ENCODE measurements at places on chromosomes 13 and 19.

DNA sequence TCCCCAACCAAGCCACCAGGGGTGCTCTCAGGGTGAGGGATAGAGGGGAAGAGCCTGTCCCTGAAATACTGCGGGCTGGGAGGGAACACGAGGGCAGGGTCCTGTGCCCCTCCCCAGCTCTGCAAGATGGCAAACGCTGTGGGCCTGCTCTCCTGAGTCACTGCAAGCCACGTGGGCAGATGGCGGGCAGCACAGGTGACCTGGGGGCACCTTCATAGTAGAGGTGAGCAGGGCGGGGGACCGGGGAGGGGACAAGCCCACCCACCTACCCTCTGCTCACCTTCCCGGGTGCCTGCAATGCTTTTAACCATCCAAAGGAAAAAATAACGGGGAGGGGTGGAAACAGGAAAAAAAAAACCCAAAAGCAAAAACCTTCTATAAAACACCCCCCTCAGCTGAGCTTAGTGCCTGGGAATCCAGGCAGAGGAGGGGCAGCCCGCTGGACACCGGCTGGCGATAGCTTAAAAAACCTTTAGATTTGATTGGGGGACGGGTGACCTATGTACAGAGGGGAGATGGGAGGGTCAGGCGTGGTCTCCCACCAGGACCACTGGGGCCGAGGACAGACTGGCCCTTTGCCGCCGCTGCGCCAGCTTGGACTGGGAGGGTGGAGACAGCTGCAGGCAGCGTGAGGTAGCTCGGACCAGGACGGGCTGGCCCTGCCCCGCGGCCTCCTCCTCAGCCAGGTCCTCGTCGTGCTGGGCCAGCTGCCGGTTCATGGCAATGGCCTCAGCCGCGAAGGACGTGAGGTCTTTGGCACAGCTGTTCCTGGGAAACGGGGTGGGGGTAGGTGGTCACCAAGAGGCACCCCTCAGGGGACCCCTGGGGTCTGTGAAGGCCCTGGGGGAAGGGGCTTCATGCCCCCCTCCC is 11.7 kb downstream of the MKNK2 start:
- DNase-seq = no peak

GRCh38 chr13:66098931-66099628 is 1131.1 kb downstream of the PCDH9 start:
- DNase-seq = no peak

GRCh38 chr13:72170571-72170970 is 303.6 kb upstream of the DACH1 start:
- DNase-seq = no peak

DNA sequence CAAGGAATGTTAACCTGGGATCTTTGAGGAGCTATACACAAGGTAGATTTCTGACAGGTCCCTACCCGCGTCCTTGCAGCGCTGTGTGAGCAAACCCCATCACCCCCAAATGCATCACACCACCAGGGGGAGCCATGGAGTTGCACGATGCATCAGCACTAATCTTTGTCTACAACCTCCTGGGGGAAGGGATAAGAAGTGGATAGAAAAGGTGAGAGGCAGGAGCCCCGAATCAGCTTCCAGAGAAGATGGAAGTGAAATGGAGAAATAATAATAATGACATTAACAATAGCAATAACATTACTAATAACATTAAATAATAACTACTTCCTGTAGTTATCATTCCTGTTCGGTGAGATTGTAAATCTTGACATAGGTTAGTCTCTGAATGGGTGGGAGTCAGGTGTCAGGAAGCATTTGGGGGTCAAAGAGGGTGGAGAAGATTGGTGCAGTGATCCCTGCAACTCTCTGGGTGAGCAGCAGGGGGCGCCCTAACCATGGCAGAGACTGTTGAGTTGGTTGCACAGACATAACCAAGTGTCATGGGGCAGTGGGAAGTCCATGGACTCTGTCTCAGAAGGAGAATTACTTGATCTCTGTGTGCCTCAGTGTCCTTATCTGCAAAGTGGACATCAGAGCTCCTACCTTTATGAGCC is 16.5 kb downstream of the SIGLEC7 start:
- DNase-seq = peak; percentile 93

GRCh38 chr13:110126391-110126961 is 180.5 kb downstream of the COL4A1 start:
- DNase-seq = no peak

GRCh38 chr13:28251466-28251865 is 113.1 kb downstream of the PAN3 start:
- DNase-seq = no peak

GRCh38 chr13:61608138-61608537 is 192.5 kb upstream of the PCDH20 start:
- no peak for DNase-seq

GRCh38 chr19:42474743-42475142 is 32.0 kb upstream of the CXCL17 start:
- DNase-seq = no peak

DNA sequence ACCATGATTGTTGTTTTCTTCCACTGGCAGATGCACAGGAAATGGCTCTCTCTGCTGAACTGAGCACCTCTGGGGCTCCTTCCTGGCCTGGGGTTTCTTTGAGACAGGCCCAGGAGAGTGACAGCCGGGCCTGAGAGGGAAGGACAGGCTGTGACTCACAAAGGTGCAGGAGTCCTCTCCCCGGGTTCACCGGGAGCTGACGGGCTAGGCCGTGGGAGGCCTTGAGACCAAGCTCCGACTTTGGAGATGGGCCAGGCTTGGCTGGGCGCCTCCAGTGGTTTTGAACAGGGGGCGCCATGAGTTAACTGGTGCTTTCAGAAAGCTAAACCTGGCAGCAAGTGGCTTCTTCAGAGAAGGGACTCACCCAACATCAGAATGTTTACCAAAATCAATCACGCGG is 143.4 kb downstream of the URI1 start:
- DNase-seq = peak; percentile 22

DNA sequence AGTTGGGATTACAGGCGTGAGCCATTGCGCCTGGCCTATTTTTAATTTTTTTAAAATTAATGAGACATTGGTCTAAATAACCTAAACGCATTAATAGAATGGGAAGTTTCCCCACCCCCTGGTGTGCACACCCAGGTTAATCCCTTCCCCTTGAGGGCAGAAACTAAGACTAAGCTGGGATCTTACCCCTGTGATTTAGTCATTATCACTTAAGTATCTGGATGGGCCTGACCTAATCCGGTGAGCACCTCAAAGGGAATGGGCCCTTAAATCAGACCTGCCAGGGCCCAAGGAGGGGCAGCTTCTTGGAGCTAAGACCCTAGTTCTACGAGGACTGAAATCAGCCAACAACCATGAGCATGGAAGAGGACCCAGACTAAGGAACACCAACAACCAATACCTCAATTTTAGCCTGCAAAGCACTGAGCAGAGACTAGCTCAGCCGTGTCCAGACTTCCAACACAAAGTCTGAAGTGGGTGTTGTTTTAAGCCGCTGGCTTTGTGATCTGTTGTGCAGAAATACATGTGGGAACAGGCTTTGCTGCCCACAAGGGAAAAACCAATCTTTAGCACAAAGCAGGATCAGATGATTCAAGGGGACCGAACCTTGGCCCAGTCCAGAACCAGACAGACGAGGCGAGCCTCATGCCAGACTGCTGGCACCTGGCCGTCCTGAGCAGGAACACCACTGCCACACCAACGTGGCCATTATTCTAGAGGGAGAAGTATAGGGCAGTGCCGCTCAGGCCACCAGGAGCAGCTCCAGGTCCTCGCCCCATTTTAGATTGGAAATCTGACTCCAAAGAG is 7.1 kb downstream of the UBE2S start:
- DNase-seq = no peak

- DNase-seq = no peak
Measured at GRCh38 chr13:99062593-99062992, 84.7 kb upstream of the DOCK9 start.

DNA sequence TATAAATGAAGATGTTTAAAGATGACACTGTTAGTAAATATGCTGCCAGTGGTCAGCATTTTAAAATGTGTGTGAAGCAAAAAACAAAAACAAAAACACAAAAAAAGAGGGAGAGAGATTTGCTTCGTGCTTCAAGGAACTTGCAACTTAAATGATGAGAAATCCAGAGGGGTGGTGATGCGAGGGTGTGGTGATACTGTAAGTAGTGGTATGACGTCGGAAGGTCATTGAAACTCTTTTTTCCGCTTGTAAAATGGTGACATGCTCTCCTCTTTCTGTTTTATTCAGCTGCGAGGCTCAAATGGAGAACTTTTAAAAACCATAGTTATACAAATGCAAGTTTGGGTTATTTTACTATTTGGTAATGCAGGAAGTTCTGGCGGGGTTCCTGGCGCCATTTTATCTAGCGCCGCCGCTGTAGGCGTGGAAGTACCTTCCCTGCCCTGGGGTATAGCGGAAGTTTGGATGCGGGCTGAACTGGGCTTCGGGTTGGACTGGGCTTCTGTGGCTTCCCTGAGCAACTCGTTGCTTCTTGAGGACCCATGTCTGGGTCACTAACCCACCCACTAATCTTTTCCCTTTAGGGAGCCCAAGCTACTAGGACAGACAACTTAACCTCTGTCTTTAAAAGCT is 34.8 kb downstream of the DGKH start:
- DNase-seq = no peak

DNA sequence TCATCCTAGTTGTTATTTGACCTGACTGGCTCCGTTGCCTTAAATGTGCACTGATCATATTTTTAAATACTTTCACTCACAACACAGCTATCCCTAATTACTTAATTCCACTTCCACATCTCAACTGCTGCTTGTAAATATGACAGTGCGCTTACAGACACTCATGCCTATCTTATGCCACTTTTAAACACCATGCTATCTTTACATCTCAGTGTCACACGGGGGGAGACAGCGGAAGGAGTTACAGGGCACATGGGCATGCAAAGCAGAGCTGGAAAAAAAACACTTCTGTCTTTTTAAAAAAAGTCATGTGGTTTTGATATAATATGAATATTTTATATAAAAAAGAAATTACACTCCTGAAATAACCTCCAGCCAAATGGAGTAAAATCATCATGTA is 44.1 kb downstream of the SMAD9 start:
- DNase-seq = no peak

DNA sequence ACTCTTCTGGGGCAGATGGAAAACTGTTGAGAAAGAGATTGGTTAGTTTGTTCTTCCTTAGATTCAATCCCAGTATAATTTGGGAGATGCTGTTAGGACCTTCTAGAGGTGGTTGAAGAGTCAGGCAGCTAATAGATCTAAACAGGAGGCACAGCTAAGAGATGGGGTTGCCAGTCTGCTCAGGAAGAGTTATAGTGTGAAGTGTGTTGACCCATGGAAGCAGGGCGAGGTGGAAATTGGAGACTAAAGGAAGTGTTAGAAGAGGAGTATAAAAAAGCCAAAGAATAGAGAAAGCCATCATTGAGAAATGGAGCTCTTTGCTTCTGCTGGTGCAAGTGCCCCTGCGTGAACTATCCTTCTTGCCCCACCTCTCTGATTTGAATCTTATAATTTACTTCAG is 3.8 kb upstream of the OXGR1 start:
- no peak for DNase-seq

DNA sequence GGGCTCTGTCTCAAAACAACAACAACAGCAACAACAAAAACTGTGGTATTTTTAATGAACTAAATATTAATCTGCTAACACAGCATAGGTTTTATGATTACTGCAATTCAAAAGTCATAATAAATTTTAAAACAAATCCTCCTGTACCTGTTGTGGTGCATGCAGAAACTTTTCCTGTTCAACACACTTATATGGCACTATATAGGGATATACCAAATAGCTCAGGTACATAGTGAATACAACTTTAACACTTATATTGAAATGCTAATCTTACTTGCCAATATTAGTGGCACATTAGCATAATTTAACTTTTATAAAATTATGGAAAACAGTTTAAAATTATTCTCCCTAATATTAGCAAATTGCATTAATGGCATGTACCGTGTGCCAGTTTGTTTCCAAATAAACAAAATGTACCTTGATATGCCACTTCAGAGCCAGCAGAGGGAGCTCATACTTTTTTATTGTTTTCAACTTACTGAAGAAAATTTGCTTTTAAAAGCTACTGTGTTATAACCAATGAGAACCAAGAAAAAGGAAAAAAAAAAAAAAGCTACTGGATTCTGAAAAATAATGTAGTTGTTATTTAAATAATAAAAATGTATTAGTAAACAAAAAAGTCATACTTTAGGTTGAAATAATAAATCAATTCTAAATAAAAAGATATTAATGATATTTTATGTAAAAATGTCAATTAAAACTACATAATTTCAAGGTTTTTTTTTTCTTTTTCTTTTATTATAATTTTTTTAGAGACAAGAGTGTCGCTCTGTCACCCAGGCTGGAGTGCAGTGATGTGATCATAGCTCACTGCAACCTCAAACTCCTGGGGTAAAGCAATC is 18.0 kb upstream of the RBM26 start:
- DNase-seq = no peak

- no peak for DNase-seq
Measured at GRCh38 chr13:52975969-52976368, 52.6 kb upstream of the OLFM4 start.

- DNase-seq = no peak
Measured at GRCh38 chr19:27935669-27936068, 1277.3 kb downstream of the UQCRFS1 start.

- no peak for DNase-seq
Measured at GRCh38 chr13:50158385-50159165, 143.3 kb downstream of the KCNRG start.

Data from activated T-cell treated with anti-CD3 and anti-CD28 coated beads, Interleukin-2, amount 50 U/mL, for 48 hours (primary cell).